ENCODE measurements at places on chromosomes 6 and 20. TPM values are rescaled to one million over a fixed set of nuclear protein-coding genes. Genes with fewer than 3 reads are reported as not detected.

DNA sequence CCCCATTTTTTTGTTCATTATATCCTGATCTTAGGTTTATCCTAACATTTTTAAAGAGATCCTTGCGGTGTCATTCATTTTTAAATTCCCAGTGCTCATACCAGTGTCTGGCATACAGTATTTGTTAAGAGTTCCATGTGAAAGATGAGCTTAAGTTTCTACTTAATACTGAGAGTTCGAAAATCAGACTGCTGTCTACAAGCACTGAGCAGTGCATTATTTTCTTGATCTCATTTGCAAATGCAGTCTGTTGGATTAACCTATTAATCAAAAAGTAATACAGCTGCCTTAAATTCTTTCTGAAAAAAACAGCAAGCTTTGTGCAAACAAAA lies 663 bp downstream of the COQ3 start:
- no peak for DNase-seq
- H3K4me3 ChIP-seq: peak overlapping the region; percentile 94
- H3K27me3 ChIP-seq: no peaks in the 10 kb centered on the region
- H3K27ac ChIP-seq: no peak overlapping the region

DNA sequence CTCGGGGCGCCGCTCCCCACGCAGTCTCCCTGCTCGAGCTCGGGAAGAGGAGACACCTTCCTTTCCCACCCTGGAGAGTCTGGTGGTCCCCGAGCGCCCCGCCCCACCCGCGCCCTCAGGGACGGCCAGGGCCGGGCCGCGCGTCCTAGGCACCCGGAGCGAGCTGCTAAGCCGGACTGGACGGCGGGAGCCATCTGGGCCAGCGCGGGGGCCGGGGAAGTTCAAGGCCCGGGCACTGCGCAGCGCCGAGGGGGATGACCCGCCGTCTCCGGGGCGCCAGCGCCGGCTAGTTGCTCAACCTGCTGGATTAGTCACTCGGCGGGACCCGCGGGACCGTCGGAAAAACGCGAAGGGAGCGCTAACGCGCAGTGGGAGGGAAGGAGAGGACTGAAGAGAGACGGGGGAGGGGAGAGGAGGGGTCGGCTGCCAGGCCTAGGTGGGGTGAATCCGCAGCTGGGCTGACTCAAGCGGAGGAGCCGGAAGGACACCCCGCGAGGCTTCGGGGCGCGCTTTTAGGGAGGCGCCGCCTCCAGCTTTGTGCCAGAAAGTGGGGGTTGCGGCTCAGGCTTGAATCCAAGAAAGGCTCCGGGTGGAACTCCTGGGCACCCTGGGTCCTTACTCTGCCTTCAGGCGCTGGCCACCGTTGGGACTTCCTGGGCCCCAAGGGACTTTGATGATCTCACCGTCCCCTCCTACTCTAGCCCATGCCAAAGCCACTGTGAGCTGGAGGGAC lies 75.7 kb upstream of the FOXP4 start:
- H3K4me3 ChIP-seq: peak overlapping the region; percentile 29
- peaks cover 6% of the 10 kb centered on the region for H3K27me3 ChIP-seq
- H3K36me3 ChIP-seq: no peaks in the 10 kb centered on the region
- peaks cover 15% of the 10 kb centered on the region for H3K4me1 ChIP-seq

DNA sequence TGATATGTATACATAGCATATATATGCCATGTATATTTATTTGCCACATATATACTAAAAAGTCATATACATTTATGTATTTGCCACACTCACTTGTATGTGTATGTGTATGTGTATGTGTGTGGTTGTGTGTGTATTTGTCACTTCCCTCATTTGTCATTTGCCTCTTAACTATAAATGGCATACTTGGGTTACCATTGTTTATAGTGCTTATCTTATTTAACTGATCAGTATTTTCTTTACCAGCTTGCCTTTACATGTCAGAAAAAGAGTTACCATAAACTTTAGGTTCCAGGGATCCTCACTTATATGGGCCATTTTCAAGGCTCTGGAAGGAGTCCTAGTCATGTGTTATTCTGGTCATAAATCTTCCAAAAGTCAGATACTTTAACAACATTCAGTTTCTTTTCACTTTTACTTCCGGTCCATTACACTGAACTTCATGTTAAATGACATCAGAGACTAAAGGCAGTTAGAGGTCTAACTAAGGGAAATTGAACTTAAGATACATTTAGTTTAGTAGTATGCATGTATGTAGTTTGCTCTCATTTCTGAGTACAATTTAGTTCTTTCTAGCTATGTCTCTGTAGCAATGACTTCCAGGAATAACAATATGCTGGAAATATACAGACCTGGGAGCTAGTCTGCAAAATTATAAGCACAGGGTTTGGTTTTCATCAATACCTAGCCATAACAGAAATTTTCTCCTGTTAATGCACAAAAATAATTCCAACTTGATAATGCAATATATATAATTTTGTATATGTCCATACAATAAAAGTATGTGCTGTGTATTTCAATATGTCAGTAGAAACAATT lies 33.7 kb upstream of the HIVEP1 start:
- H3K36me3 ChIP-seq: no peaks in the 10 kb centered on the region
- no peaks in the 10 kb centered on the region for H3K27me3 ChIP-seq
- no peak overlapping the region for H3K4me3 ChIP-seq
- DNase-seq: no peak
- H3K27ac ChIP-seq: no peak overlapping the region

- H3K27me3 ChIP-seq: no peaks in the 10 kb centered on the region
- H3K36me3 ChIP-seq: no peaks in the 10 kb centered on the region
- no peak overlapping the region for H3K27ac ChIP-seq
- no peak overlapping the region for H3K4me3 ChIP-seq
- DNase-seq: peak; percentile 38
- H3K4me1 ChIP-seq: peaks cover 13% of the 10 kb centered on the region
These were observed 74.5 kb downstream of the DCDC2 start for GRCh38 chr6:24283043-24283985.

MOXD1 gene
- 1.3 TPM for polyA plus RNA-seq

FGD2 gene
- 444 TPM for polyA plus RNA-seq

DNA sequence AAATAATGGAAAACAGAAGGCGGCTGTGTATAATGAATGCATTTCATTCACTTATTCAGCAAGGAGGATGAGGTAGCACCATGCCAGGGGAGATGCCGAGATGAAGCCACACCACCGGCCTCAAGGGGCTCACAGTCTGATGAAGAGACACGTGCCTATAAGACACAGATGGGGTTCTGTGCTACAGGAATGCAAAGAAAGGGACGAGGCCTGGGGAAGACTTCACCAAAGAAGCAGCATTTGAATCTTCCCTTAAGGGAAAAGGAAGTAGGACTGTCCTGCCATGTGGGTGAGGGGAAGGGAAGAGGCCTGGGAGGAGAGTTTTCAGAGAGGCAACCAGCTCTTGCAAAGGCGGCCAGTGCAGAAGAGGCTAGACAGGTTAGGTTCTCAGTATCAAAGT lies 98.9 kb downstream of the PSMG4 start:
- DNase-seq: no peak
- no peak overlapping the region for H3K4me3 ChIP-seq
- H3K4me1 ChIP-seq: peaks cover 20% of the 10 kb centered on the region
- H3K27me3 ChIP-seq: no peaks in the 10 kb centered on the region

GRCh38 chr6:89597988-89598387 lies 40.6 kb downstream of the LYRM2 start:
- H3K4me3 ChIP-seq: no peak overlapping the region
- no peak overlapping the region for H3K27ac ChIP-seq
- peaks cover 30% of the 10 kb centered on the region for H3K4me1 ChIP-seq
- no peaks in the 10 kb centered on the region for H3K27me3 ChIP-seq
- H3K36me3 ChIP-seq: no peaks in the 10 kb centered on the region
- DNase-seq: no peak

- no peaks in the 10 kb centered on the region for H3K27me3 ChIP-seq
- H3K4me1 ChIP-seq: peaks cover 18% of the 10 kb centered on the region
- H3K4me3 ChIP-seq: no peak overlapping the region
- H3K36me3 ChIP-seq: peaks cover 2% of the 10 kb centered on the region
These were observed 91.4 kb upstream of the NEDD9 start for GRCh38 chr6:11323666-11324452.

- H3K27ac ChIP-seq: no peak overlapping the region
- no peak for DNase-seq
- H3K4me1 ChIP-seq: peaks cover 28% of the 10 kb centered on the region
- no peak overlapping the region for H3K4me3 ChIP-seq
- no peaks in the 10 kb centered on the region for H3K27me3 ChIP-seq
These were observed 131.9 kb upstream of the ZNF217 start for GRCh38 chr20:53725575-53725970.

- no peak overlapping the region for H3K27ac ChIP-seq
- H3K4me1 ChIP-seq: no peaks in the 10 kb centered on the region
- no peaks in the 10 kb centered on the region for H3K36me3 ChIP-seq
These were observed 137.7 kb downstream of the LCA5 start for GRCh38 chr6:79399499-79399898.

DNA sequence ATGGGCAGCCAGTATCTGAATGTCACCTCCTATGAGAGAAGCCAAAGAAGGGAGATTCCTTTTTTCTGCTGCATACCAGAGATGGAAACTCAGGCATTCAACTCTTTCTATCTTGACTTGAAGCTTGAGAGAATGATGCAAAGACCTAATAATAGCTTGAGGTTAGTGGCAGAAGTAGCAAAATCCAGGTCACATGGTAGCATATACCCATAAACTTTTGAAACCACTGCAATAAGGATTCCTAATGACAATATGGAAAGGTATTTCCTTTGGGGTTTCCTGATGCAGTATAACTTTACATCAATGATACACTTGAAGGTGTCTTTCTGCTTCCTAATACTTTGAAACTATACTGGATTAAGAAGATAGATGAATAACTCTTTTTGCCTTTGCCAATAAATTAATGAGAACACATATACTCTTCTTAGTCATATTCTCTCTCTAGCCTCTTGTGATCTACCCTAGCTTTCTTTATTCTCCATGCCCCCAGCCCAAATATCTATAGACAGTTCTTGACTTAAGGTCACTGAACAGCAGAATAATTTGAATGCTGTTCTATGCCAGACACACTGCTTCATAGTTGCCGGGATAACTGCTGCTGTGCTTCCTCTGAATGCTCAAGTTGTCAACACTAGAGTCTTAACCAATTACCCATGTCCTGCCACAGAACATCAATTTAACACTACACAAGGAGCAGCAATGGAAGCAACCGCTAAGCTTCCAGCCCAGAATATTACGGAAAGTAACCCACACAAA lies 155.5 kb upstream of the SIM1 start:
- DNase-seq: no peak
- H3K27me3 ChIP-seq: no peaks in the 10 kb centered on the region
- no peak overlapping the region for H3K27ac ChIP-seq
- H3K4me3 ChIP-seq: no peak overlapping the region

Measured in B cell (primary cell).